Heart right ventricle (tissue), 16 donors: ENCODE measurements at places on chromosomes 7 and 10.

DNA sequence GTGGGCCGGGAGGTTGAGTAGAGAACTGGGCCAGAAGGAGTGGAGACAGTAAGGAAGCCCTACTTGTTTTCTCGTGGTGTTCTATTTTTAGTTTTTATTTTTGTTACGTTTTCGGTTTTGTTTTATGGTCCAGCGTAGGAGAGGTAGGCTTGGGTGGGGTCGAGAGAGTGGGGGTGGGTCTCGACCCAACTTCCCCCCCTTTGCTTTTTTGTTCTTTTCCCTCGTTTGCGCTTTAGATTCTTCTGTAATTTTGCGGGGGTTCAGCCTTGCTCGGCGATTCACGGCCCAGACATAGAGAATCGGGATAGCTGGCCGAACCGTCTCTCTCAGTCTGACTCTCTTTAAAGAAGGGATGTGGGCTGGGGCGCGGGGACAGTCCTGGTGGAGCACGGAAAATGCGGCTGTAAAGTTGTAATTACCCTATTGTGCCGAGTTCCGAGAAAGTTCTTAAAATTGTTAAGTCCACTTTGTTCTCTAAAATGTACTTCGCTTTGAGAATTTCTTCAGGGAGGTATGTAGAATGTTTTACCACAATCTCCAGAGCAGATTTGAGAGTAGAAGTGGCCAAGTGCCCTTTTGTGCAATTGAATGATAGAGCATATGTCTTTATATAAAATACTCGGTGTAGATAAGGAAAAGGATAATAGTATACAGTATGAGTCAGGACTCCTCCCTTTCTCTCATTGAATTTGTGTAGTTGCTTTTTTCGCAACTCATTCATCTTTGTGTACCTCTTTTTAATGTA is 816 bp downstream of the DMTF1 start:
- peak; percentile 25 for DNase-seq

DNA sequence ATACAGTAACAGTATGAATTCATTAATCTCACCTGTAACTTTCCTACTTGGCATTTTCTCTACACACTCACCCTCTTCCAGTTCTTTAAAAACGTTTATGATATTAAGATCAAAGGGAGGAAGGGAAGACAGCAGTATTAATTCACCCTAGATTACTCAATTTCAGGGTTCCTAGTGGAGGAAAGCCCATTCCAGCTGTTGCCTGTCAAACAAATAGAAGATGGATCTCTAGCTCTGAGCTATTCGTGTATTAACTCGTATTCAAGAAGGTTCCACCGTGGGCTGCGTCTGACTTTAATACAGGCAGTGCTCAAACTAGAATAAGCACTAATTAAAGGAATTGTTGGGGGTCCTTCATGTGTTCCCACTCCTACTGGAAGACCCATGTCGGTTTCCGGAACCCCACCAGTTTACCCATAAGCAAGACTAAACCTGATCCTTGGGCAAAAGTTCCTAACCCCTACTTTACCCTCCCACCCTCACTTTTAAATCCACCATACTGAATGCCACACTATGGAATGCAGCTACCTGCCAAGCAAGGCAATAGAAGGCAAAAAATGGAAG is 2.1 kb downstream of the NANOS1 start:
- no peak for DNase-seq

DNA sequence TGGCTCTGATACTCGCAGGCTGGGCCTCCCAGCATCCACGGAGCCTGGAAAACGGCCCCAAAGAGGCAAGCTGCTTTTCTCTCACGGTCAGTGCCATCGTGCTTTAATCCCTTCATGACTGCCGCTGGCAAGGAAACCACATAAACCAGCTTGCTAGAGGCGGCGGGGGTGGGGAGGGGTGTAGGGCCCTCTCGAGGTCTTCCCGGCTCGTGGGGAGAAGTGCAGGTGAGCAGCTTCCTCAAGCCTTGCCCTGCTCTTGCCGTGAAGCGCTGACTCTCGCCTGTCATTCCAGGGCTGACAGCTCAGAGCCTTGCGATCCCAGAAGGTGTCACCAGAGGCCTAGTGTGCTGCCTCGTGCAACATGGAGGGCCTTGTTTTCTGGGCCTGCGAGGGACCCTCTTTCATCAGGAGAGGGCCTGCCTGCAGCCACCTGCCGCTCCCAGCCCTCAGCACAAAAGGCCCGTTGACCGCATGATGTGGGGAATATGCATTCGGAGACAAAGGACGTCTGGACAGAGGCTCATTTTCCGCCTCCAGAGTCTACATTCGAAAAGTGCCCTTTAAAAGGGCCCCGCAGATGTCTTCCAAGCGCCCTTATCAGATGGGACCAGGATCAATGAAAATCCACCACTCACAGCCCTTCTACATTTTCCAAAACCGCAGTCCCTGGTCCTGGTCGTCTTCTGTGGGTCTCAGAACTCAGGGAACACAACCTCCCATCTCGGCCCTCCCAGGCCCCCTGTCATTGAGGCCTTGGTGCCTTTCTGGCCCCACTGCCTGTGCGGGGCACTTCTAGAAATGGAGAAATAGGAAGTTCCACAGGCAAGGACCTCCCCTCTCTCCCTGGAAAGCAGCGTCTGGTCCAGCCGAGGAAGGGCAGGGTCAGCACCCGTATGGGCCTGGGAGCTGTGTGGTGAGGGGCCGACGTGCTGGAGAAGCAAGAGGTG is 58.7 kb downstream of the ZRANB1 start:
- DNase-seq: peak; percentile 18

- no peak for DNase-seq
Measured at GRCh38 chr10:100881556-100882213, 31.1 kb upstream of the SLF2 start.

GRCh38 chr10:4704034-4704545 is 121.9 kb upstream of the AKR1E2 start:
- peak; percentile 61 for DNase-seq

GRCh38 chr7:64870656-64871055 is 32.4 kb upstream of the ZNF273 start:
- DNase-seq: no peak

GRCh38 chr7:19674266-19674960 is 34.4 kb downstream of the POLR1F start:
- DNase-seq: no peak

DNA sequence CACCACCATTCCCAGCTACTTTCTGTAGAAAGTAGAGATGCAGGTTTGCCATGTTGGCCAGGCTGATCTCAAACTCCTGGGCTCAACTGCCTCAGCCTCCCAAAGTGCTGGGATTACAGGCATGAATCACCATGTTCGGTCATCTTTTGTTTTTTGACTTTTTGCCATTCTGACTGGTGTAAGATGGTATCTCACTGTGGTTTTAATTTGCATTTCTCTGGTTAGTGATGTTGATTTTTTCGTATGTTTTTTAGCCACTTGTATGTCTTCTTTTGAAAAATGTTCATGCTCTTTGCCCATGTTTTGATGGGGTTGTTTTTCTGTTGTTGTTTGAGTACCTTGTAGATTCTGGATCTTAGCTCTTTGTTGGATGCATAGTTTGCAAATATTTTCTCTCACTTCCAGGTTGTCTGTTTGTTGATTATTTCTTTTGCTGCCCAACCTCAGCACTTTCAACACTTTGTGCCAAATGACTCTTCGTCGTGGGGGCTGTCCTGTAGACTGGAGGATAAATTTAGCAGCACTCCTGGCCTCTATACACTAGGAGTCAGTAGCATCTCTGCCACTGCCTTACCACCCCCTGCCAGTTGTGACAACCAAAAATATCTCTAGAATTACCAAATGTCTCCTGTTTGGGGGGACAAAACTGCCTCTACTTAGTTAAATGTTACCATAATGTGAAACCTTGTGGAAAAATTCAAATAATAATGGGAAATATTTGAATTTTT is 6.5 kb upstream of the CPED1 start:
- DNase-seq: no peak

DNA sequence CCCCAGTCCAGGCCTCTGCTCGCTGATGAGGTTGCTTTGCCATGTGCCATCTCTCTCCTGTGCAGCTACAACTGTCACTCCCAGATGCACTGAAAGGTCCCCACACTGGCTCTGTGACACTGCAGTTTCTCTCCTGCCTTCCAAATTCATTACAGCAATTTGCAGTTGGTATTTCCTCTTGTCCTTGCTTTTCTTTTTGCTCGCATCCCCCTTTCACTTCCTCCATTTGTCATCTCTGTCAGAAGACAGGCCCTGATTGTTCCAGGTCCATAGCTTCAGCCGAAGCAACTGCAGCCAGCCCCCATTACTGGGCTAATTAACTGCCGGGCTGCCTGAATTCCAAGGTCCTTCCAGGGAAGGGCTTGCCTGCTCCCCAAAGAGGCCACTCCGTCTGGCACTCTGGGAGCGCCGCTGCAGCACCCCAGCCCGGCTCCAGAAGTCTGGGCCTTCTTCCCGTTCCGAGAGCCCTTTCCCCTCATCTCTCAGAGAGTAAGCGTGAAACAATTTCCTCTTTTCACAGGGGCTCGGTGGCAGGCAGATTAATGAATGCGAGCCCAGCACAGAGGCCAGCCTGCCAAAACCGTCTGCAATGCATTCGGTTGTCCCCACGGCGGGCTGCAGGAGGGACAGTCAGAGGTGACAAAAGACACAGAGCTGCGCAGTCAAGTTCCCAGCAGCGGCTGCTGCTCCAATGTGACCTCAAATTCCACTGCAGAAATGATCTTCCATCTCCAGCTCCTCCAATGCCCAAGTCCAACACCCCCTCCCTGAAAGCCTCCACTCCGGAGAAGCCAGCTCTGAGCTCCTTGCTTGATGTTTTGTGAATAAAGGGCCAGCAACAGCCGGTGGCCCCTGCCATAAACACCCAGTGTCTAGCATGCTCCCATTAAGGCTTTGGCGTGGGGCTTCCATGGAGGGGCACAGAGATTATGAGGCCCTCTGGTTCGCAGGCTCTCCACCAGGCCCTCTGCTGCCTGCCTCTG is 279.4 kb upstream of the HABP2 start:
- DNase-seq: peak; percentile 57

GRCh38 chr10:18145652-18146051 is 5.4 kb downstream of the CACNB2 start:
- DNase-seq: no peak

DNA sequence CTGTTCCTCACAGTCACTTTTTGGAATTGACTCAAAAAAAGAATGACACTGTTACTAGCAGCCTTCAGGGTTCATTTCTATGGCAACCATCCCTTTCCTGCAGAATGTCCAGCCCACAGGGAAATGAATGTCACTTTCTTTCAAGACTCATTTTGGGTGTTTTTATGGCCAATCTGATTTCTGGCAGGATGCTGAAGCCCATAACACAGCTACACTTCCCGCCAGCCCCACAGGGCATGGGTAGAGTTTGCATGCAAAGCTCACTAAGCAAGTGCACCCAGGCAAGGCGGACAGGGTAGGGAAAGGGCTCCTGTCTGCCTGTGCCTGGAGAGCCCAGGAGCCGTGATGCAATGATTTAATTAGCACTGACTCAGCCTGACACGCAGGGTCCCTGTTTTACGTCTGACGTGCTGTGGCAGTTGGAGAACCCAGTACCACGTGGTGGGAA is 26.1 kb upstream of the GPAM start:
- DNase-seq: no peak

DNA sequence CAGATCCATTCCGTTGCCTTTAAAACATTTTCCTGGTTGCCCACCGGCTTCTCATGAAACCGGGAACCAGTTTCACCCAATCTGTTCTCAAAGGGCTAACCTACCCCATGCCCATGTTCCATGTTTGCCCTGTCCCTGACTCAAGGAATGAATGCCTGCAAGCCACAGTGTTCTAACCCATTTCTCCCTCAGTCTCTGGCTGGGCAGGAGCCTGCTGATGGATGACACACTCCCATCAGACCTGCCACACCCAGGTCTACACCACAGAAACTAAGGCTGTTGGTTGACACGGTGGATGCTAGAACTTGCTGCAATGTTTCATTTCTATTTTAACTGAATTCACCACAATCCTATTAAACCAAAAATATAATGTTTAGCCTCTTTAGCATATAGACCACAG is 15.6 kb downstream of the CLRN3 start:
- DNase-seq: no peak

DNA sequence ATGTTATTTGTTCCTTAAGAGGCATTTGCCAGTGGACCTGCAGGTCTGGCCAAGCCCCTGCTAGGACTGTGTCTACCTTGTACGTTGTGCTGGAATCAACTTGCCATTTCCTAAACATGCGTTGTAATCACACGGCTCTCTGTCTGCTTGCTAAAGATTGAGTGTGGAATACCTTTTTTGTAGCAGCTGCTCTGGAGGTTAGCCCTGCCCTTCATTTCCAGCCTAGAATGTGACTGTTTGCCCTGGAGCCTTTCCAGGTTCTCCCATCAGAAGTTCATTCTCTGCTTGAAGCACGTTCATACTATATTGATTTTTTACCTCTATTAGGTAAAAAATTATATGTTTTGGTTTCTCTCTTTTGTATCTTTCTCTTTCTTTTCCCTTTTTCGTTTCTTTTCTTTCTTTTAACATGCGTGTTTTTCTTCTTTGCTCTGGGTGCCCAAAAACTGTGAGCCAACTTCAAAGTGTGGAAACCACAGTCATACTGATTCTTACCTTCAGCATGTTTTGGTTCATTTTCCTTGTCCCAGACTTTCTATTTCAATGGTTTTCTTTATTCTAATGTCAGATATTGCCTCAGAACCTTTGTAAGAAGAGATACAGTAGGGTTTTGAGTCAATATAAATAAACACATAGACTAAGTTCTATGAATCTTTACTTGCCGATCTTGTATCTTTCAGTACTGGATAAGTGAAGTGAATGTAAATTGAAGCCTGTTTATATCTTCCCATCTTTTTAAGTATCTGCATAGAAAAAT is 111.9 kb upstream of the RPA3 start:
- no peak for DNase-seq

DNA sequence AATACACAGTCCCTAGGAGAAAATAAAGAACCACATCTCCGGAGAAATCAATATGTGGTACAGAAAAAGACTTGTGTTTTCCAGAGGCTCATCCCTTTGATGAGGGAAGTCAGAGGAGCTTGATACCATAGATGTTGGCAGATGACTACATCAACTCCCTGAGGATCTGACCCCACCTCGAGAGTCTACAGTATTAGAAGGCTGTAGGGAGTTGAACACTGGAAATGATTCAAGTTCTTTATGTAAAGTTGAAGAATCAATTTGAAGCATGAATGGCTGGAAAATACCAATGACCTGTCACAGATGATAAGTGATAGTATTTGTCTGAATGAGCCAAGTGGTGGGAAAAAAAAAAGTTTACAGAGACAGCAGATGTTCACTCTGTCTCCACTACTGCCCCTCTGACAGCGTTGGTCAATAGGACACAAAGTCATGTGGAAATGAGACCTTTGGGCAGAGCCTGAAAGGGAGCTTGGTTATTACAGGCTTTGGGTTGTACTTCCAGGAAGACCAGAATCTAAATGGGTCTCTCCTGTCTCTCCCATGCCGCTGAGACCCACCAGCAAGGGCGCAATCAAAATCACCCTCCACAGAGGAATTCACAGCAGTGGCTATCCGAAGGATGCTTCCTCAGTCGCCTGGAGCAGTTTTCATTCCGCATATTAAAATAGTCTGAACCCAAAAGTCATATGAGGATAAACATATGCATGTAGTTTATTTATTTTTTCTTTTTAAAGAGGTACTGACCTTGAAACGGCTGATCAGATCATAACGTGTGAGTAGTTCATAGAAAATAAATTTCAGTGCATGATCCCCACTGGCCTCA is 185.7 kb downstream of the PPP1R17 start:
- DNase-seq: no peak

DNA sequence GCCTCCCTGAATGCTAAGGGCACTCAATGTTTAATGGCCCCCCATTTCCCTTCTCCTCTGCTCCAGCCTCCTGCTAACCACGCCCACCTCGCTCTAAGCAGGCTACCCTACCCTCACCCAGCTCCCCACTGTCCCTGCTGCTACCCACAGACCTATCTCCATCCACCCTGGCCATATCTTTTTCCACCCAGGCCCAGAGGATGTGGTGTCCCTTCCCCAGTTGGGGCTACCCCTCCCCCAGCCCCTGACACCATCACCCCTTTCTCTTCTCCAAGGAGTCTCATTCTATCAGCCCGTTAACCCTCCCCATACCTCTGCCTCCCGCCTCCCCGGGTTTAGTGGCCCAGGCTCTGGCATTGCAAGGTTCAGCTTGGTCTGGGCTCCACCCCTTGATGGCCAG is 28.9 kb upstream of the PPIF start:
- no peak for DNase-seq
